ENCODE measurements at places on chromosomes 3 and 15.

DNA sequence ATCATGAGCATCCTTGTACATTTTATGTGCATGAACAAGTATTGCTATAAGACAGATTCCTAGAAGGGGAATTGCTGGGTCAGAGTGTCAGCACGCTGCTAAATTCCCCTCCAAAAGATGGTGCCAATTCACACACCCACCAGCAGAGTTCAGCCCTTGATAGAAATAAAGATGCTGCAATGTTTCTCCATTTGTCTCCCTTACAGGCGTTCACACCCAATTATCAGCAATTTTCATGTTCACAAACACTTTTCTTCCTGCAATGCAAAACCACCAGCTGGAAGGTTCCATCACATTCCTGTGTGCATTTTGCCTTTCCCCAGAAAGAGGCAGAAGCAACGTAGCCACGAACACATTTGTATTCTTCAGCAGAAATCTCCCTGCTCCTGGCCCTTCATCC, 3.3 kb upstream of the TAMM41 start:
- no peak for DNase-seq

GRCh38 chr3:152269831-152270734, 1.4 kb downstream of the MBNL1 start:
- no peak for DNase-seq

GRCh38 chr15:90336705-90337141, 15.4 kb upstream of the ZNF774 start:
- DNase-seq = no peak

GRCh38 chr3:184305577-184305976, 6.5 kb downstream of the PSMD2 start:
- DNase-seq = no peak

DNA sequence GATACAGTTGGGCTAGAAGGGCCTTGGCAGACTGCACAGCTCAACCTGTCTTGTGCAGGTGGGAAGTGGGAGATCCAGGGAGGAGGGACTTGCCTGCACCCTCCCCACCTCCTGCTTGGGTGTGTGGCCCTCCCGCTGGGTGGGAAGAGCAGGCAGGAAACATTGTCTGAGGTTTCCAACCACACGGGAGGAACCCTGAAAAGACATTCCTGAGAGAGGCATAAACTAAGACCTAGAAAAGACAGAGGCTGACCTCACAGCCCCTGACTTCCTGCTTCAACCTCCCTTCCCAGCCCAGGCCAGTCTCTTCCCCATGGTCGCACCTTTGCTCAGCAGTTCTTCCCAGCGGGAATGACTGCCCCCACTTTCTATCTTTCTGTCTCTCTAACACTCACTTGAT, 46.3 kb upstream of the INSYN1 start:
- no peak for DNase-seq

GRCh38 chr3:8979262-8979661, 16.0 kb upstream of the RAD18 start:
- no peak for DNase-seq

DNA sequence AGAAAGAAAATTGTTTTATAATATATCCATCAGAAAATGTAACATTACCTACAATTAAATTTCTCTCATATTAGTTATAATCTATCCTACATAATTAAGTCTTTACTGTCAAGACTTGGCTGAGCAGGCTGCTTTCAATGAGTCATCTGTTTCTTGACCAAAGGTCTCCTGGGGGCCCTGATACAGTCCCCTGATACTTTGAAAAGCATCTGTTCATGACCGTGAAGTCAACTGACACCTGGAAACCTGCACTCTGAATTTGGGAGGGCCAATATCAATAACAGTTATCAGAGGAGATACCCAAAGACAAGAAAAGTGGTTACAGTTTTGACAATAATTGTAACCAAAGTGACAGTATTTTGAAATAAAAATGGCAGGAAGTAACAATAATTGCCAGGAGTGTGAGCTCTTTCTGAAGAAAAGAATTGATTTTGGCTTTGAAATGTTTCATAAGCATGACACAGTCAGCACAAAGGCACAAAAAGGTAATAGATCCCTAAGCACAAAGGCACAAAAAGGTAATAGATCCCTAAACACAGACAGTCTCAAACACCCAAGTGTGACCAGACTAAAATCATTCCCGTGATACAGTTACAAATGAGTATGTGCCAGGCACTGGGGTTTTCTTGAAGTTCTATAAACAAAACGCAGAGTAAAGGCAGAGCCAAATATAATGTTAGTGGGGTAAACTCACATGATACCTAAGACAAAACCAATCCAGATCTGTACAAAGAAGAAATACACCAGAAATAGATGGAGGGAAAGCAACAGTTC, 260.7 kb downstream of the PLOD2 start:
- DNase-seq = no peak

GRCh38 chr15:53739651-53740050, 19.8 kb downstream of the WDR72 start:
- DNase-seq = no peak

GRCh38 chr15:34609102-34610057, 25.9 kb upstream of the GOLGA8B start:
- DNase-seq = no peak

GRCh38 chr3:15601046-15601398, 347 bp downstream of the HACL1 start:
- no peak for DNase-seq

DNA sequence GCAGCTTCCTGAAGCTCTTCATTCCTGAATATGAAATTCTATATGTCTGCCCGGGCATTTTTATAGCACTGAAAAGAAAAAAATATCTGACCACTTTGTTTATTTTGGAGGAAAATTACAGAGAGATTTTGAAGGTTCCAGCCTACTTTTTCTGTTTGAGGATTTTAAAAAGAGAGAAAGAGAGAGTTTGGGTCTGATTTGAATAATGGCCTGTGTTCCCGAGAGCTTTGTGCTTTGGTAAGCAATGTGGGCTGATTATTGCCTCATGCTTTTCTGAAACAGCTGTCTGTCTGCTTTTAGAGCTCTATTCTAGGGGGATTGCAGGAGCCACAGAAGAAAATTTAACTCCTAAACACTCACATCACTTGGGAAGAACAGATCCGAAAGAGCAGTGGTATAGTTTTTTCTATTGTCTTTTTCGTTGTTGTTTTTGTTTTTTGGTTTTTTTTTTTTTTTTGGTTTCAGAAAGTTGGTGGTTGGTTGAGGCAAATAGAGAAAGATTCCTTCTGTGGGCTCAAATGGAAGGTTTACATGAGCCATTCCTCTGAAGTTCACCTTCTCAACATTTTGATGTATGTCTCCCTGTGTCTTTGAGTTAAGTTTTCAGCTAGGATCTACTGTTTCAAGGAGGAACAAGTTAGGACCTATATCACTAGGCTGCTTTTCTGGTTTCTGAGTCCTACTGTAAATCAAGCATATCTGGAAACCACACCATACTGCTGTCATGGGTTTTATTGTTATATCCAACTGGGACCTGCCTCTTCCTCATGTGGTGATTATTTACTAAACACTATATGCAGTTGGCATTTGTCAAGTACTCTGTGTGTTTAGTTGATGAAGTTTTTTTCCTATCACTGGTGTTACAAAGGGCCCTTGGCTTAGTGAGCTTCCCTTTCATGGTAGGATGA, 178.9 kb downstream of the KCNMB2 start:
- DNase-seq = no peak

DNA sequence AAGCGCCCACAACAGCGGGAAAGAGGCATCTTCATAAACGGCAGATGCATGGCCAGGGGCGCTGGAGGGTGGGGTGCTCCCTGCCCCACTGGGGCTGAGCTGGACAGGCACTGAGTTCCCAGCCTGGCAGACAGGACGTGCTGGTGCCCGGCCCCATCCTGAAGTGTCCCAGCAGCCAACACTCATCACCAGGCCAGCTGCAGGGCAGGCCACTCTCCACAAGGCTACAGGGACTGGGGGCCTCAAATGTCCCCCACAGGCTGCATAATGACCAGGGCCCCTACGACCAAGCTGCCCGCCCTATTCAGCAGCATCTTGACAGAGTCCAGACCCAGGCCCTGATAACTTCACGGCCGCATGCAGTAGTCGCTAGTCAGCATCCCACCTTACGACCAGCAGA, 124.1 kb upstream of the IQSEC1 start:
- no peak for DNase-seq

GRCh38 chr3:32405711-32406323, 14.2 kb downstream of the CMTM7 start:
- no peak for DNase-seq

DNA sequence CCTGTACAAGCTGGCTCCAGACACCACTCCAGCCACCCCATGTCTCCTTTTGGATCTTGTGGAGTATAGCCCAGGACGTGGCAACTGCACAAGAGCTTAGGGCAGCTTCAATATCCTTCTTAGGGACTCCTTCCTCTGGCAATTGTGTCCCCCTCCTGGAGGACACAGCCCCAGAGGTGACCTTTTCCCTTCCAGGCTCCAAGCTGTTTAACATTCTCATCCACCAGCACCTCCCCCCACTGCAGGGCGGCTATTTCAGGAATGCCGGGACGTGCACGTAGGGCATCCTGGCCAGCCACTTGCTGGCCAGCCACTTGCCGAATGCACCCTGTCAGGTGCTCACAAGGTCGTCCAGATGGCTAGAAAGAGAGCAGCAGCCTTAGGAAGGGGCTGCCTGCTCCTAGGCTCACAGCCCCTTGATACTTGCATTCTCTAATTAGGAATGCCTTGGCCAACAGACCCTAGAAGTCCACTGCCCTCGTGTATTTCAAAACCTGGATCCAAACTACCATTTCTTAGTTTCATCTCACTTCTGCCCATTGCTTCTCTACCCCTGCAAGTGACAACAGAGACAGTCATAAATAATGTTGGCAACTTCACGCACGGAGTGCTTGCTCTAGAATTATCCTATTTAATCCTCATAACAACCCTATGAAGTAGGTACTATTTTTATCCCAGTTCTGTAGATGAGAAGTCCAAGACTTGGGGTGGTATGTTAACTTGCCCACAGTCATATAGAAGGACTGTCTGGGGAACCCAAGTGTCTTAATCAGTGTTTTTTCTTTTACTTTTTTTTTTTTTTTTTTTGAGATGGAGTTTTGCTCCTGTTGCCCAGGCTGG, 24.5 kb upstream of the IDH2 start:
- no peak for DNase-seq

GRCh38 chr3:105944721-105945120, 75.9 kb upstream of the CBLB start:
- DNase-seq = no peak

- no peak for DNase-seq
These were observed 30.2 kb downstream of the APBA2 start for GRCh38 chr15:28915935-28916334.

DNA sequence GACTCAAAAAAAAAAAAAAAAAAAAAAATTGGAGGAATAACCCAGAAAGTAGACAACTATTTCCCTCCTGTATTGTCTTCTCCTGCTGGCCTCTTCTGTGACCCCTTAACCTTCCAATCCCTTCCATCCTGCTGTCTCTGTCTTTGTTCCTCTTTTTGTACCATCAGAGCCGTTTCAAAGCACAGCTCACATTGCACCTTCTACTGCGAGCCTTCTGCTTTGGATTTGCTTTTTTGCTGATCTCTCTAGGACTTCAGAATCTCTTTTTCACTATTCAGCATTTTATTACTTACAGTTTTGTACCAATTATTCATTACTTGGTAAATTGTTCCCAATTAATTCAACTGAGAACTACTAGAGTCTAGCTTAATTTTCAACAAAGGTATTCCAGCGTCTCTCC, 284.0 kb upstream of the TBL1XR1 start:
- no peak for DNase-seq

DNA sequence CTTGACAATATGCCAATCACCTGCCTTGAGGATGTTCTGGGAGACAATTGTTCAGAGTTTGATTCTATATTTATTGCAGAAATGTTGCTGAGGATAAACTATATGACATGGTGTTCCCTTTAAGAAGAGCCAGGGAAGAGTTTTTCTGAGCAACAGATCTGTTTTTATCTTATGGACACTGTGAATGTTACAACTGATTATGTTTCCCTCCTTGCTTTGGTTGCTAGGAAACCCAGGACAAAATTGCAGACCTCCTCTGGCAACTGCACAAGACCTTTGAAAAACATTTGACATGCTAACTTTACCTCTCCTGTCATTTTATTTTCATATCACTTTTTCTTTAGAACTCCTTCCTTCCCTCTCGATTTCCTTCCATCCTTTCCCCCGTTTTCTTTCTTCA, 8.2 kb upstream of the TM6SF1 start:
- no peak for DNase-seq

DNA sequence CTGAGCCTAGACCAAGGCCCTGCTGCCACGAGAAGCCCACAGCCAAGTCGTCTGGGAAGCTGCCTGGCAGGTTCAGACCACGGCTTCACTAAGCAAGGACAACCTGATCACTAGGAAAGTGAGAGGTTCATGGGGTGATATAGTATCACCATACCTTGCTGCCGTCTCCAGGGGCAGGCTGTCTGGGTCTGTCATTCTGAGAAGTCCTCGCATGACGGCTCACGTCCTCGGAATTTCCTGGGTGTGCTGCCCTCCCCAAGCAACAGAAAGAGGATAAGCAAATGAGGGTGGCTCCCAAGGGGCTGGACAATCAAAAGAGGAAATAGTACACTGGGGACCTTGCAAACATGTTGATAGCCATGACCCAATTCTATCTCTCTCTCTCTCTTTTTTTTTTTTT, 207.4 kb upstream of the IGF1R start:
- no peak for DNase-seq

GRCh38 chr15:90367576-90367975, 15.5 kb downstream of the ZNF774 start:
- DNase-seq = no peak

DNA sequence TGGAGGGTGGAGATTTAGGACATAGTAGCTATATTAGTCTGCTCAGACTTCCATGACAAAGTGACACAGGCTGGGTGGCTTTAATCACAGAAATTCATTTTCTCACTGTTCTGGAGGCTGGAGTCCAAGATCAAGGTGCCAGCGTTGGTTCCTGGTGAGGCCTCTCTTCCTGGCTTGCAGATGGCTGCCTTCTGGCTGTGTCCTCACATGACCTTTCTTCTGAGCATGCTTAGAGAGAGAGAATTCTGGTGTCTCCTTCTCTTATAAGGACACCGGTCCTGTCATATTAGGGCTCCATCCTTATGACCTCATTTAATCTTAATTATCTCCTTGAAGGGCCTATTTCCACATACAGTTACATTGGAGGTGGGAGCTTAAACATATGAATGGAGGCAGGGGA, 14.9 kb upstream of the SHC4 start:
- DNase-seq = no peak

DNA sequence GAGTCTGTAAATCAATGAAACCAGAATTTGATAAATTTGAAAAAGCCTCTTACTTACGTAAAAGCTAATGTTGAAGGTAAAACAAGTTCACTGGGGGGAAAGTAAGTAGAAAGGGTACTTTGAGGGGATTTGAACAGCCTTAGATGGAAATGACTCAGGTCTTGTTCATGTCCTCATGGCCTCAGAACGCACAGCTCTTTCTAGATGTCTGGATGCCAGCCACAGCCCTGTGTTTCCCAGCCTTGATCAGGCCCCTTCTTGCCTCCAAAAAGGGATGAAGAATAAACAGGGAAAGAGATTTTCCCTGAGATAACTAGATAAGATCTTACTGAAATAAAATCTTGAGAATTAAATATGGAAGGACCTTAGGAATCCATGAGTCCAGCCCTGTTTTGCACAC, 237.1 kb upstream of the GOLGA6L4 start:
- no peak for DNase-seq

- no peak for DNase-seq
These were observed 753 bp downstream of the PLCH1 start for GRCh38 chr3:155744010-155744625.

GRCh38 chr3:36707623-36708409, 56.5 kb downstream of the DCLK3 start:
- DNase-seq = no peak

All from renal cortex interstitium (tissue), 15 donors.